DMS53 (cell line): ENCODE measurements at places on chromosomes 1 and 21.

DNA sequence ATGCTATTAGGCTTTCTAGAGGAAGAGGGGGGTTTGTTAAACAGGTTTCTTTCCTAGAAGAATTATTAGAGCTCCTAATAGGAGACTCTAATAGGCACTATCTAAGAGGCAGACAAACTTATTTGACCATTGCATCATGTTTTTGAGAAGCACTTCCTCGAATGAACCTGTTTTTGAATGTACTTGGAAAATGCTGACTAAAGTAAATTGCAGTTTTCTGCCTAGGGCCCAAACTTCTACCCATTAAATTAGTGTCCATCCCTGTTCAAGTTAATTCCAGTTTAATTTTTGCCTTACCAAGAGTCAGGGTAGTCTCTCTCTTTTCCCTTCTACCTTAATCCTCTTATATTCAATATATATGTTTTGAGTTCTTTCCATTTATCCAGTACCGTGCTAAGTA is 1029.6 kb downstream of the TTLL7 start:
- peak; percentile 17 for DNase-seq

- no peak for DNase-seq
Observed at GRCh38 chr21:35796844-35797243, 263.5 kb downstream of the SETD4 start.

GRCh38 chr1:206728697-206728987 is 41.9 kb upstream of the IL19 start:
- DNase-seq = no peak

DNA sequence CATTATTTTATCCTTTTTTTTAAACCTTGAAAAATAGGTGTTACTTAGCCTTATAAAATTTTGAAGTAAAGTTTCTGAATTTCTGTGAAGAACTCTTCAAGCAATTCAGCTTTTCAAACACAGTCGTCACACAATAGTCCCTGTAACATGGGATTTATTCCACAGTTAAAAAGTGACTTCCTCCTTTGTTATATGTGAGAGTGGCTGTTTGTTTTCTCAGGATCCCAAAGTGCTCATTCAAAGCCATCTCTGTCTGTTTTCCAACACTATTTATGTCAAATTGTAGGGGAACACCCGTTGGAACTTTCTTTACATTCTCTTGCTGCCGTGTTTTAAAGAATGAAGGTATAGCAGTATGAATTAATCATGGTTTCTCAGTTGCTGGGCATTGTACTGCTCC is 80.8 kb upstream of the GPR52 start:
- DNase-seq = no peak

DNA sequence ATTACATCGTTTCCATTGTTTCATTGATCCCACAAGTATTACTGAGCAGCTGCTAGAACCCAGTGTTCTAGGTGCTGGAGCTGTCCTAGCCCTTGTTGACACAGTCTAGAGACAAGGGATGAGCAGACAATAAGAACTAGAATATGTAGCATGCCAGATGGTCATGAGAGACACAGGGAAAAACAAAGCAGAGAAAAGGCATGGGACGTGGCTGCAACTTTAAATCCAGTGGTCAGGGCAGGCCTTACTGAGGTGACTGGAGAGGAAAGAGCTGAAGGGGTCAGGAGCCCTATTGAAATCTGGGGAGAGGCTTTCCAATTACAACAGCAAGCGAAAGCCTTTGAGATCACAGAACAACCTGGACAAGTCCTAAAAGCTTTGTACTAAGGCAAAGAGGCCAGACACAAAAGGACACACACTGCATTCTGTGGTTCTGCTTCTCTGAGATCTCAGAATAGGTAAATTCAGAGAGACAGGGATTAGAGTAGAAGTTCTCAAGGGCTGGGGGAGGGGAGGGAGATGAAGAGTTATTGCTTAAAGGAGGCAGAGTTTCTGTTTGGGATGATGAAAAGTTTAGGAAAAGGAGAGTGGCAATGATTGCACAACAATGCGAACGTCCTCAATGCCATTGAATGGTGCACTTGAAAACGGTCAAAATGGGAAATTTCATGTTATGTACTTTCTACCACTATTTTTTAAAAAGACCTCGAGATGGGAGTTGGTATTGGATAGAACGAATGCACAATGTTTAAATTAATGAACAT is 467.4 kb upstream of the VAMP3 start:
- peak; percentile 53 for DNase-seq

DNA sequence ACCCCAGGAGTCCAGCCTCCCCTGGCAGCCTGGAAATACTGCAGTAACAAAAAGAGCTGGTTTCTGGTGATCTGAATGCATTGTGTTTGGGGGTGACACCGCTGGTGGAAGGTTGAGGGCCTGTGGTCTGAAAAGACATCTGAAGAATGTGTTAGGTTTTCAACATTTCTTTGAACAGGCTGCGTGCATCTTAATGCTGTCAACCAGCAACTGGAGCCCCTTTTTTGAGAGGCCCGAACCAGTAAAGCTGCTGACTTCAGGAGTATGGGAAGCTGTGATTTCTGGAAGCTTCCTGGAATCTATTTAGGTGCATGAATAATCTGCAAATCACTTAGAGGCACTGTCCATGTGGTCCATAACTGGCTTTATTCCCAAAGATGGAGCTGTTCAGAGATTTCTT is 17.0 kb downstream of the ATP5PO start:
- no peak for DNase-seq

GRCh38 chr1:27388337-27389005 is 4.0 kb upstream of the GPR3 start:
- DNase-seq = peak; percentile 86

GRCh38 chr21:34707876-34708325 is 39.1 kb downstream of the CLIC6 start:
- DNase-seq = no peak

DNA sequence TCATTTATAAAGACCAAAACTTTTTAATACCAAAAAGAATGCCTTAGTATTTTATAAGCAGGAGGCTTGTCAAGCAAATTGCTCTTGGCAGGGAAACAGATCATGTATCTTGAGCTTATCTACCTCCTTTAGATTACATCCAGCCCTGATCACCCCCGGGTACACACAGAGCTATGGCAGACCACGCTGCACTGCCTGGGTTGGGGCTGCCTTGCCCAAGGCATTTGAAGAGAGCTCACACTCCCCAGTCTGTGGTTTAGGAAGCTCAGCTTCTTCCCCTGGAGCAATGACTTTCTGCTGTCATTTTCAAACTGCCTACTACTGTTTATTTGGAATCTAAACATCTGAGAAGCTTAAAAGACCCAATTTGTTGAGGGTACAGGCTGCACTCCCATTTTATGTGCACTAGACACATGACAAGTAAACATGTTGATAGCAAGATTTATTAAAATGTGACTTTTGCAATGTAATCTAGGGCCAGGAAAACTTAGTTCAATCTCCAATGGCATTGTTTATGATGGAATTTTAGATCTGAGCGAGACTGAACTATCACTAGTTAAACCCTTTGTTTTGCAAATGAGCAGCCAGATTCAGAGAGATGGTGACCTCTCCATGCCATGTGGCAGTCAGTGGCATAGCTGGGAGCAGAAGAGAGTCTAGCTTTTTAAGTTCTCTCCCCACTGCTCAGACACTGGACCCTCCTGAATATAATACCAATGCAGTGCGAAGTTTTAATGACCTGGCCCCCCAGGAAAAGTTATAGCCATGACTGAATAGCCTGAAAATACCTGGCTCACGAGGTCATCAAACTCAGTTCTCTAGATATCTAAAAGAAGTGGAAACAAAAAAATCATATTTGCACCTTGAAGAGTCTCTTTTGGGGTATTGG is 214.9 kb downstream of the HLX start:
- DNase-seq = no peak

GRCh38 chr1:26690157-26690556 is 5.7 kb upstream of the ARID1A start:
- DNase-seq = no peak

GRCh38 chr1:110962892-110963690 is 631 bp downstream of the LRIF1 start:
- DNase-seq = peak; percentile 69

DNA sequence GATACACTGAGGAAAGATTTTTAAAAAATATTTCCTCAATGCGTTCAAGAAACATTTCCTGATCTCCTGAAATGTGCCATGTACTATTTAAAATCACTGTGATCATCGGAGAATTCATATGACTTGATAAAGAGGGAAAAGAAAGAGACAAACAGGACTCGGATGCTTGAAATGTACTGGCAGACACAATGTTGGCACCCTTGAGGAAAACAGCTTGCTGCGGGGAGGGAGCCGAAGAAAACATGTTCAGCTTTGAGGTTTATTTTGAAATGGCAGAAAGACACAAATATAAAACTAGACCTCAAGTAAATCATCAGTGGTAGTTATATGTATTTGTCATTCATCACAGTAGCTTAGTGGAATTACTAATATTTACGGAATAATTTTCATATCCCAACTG is 100.9 kb upstream of the BRINP3 start:
- no peak for DNase-seq

- no peak for DNase-seq
Observed at GRCh38 chr1:111727056-111727455, 12.1 kb downstream of the INKA2 start.

GRCh38 chr1:70143048-70143659 is 62.2 kb downstream of the LRRC40 start:
- peak; percentile 20 for DNase-seq

DNA sequence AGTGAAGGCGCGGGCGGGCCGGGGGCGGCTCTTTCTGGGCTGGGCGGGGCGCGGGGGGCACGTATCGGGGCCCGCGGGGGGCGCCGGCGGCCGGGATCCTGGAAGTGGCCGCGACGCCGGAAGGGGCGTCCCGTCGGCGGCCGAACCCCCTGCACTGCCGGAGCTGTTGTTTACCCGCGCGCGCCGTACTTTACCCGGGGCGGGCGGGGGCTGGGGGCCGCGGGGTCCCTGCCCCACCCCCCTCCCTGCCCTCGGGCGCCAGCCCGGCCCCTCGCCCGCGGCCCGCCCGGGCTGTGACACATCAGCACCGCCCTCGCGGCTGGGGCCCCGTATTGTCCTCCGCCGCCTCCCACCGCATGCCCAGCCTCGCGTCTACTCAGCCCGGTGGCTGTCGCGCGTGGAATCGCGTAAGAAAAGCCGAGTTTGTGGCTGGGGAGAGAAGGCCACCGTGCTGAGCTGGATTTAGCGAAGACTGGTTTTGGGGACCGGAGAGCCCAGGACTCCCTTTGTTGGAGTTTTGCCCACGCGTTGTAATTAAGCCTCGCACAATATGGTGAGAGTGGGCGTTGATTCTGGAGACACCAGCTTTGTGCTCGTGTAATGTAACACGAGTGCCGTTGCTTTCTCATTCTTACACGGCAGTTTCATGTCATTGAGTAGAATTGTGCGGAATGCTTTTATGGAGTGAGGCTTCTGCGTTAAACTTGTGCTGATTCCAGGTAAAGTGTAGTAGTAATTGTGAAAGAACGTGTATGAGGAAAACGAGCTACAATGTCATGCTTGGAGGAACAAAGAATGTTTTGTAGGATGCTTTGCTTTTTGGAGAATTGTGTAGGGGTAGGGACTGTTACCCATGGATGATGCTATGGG is 559 bp downstream of the BACH1 start:
- peak; percentile 78 for DNase-seq

DNA sequence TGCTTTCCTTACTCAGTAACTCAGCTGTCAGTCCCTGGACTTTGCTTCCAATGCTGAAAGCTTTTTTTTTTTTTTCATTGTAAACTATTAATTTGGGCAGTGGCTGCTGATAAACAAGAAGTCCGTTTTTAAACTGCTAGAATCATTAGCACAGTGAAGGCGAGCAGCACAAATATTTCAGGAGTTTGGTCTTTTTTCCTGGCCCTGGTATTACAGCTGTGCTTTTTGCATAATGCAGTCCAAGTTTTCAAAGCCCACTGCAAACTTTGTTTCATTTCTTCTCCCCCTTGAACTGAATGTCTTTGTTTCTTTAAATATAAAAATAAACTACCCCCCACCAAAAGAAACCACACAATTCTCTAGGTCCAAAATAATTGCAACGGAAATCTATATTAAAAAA is 6.6 kb downstream of the GLIS1 start:
- no peak for DNase-seq

- no peak for DNase-seq
Observed at GRCh38 chr1:204650911-204651570, 34.5 kb downstream of the LRRN2 start.

DNA sequence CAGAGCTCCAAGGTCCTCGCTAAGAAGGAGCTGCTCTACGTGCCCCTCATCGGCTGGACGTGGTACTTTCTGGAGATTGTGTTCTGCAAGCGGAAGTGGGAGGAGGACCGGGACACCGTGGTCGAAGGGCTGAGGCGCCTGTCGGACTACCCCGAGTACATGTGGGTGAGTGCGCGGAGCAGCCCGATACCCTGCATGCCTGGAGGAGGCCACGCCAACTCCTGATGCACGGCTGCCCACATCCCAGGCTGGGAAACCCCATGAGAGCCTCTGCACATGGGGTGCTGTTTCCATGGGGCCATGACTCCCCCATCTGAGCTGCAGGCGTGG is 43.0 kb upstream of the TRAPPC10 start:
- no peak for DNase-seq

DNA sequence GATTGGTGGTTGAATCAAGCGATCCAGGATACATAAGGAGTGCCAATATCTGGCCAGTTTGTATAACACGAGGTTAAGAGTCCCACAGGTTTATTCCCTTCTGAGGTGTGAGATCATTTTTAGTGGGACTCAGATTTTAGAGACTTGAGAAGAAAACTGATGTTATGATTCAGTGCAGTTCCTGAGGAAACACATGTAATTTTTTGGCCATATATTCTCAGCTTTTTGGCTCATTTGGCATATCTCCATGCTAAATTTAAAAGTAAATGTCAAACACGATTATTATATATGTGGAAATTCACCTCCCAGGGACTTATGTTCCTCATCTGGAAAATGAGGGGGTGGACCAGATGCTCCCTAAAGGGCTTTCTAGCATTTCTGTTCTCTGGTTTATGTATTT is 39.2 kb upstream of the SERBP1 start:
- DNase-seq = no peak

- no peak for DNase-seq
Observed at GRCh38 chr1:199041173-199041914, 402.5 kb downstream of the PTPRC start.

GRCh38 chr21:46109313-46110221 is 11.7 kb downstream of the COL6A2 start:
- DNase-seq = no peak

DNA sequence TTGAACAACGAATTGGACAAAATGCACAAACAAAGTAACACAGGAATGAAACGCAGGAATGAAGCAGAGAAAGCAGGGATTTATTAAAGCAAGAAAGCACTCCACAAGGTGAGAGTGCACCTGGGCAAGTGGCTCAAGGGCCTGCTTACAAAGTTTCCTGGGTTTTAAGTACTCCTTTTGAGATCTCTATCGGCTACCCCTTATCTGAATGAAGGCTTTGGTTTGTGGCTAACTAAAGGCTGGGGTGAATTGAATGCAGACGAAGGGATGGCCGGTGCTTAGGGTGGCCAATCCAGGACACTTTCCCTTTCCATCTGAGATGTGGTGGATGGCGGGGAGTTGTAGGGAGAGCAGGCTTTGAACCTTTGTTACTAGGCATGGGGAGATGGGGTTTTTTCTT is 151.4 kb upstream of the KIAA0040 start:
- no peak for DNase-seq

GRCh38 chr1:226185141-226186036 is 1.2 kb downstream of the ACBD3 start:
- no peak for DNase-seq

- no peak for DNase-seq
Observed at GRCh38 chr1:152871731-152872126, 6.4 kb upstream of the SMCP start.
